ENCODE measurements at places on chromosomes 3 and 15. TPM values are rescaled to one million over a fixed set of nuclear protein-coding genes. Genes with fewer than 3 reads are reported as not detected.
A peak's percentile ranks its signal among the peaks of the same experiment; 100 is the strongest.

MAGEL2 gene
- polyA plus RNA-seq = 0.29 TPM

DNA sequence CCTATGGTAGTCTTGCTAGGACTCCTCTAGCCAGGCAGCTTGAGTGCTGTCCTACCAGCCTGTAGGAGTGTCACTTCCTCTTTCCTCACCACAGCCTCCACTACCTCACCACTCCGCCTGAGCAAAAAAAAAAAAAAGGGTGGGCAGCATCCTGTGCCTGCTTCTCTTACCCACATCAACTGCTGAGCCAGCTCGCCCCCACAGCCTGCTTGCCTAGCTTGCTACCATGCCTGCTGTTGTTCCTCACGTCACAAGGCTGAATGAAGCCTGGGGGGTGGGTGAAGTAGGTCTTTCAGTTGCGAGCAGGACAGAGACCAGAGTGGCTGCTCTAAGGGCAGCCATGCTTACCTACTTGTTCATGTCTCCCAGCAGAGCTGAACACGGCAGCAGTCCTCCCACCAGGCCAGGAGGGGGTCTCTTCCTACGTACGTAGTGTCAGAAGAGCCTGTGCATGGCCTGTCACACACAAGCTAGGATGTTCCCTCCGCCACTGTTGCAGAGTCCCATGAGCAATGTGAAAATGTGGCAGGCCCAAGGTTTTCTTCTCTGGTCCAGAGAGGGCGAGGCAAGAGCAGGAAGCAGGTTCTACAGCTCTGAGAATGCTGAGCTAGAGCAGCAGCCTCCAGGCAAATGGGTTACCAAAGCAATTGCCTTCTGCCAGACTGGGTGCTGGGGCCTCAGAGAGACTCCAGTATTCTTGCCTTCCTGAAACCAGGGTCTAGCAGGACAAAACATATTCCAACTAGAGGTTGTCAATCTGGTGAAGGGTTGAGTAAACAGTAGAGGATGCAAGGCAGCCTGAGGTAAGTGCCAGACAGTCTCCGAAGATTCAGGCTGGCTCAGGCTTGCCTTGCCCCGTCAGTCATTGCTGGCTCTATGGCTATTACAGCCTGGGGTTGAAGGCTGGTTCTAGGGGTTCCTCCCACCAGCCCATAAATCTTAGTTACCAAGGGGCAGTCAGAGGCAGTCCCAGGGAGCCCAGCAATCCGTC is 8.1 kb downstream of the PPM1M start:
- DNase-seq = no peak

CD86 gene
- polyA plus RNA-seq = not detected

- DNase-seq = no peak
These were observed 54.4 kb downstream of the INO80 start for GRCh38 chr15:41061667-41062066.

DNA sequence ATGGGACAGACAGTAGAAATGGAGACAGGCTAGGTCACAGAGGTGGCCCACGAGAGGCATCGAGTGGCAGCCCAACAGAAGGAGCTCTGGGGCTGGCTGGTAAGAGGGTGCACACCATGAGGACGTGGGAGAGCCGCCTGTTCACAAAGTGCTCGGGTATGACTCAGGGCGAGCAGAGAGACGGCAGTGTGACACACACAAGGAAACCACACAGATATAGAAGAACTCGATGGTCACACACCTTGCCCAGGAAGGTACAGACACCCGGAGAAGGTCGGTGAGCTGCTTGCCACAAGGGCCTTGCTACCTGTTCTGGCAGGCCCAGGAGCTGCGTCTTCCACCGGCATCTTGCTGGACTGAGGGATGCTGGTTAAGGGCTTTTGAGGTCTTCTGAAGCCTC is 50.2 kb downstream of the CA12 start:
- DNase-seq = peak; percentile 43

DNA sequence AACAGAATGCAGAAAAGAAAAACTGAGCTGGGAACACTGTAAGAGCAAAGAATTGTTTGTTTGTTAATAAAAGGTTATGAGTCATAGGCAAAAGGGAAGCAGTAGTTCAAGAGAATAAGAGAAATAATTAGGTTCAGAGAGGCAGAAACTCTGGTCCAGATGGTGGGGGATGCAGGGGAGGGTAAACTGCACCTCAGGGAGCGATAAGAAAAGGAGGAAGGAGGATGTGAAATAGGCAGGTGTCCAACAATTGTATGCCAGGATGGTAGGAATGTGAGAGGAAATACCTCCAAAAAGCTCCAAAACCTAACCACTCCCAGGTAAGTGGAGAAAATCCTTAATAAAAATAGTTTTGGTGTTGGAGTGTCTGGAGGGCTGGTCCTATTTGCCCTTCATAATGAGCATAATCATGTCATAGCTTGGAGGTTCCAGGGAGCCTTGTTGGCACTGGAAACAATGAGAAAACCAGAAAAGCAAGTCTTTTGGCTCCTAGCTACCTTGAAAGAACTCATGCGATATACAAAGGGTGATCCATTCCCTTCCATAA is 405.4 kb upstream of the TBL1XR1 start:
- peak; percentile 31 for DNase-seq

CYP1A2 gene
- not detected for polyA plus RNA-seq

GRCh38 chr3:169077394-169077906 is 586.1 kb downstream of the MECOM start:
- no peak for DNase-seq

DNA sequence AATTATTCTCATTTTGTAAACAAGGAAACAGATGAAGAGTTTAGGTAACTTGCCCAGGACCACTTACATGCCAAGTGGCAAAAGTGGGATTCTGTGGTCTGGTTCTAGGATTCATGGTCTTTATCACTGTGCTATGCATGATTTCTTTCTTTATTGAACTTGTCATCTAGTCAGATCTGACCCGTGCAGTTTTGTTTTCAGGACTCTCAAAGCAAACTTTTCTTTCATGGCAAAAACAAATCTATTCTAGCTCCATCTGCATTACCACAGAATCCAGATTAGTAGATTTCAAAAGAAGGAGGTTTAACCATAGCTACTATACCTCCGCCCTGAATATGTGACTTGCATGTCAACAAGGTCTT is 404.4 kb downstream of the PTPRG start:
- no peak for DNase-seq

GABRR3 gene
- polyA plus RNA-seq = not detected

SHC4 gene
- 0.91 TPM for polyA plus RNA-seq

GRCh38 chr3:187077537-187077936 is 61.8 kb downstream of the RPL39L start:
- DNase-seq = no peak

DNA sequence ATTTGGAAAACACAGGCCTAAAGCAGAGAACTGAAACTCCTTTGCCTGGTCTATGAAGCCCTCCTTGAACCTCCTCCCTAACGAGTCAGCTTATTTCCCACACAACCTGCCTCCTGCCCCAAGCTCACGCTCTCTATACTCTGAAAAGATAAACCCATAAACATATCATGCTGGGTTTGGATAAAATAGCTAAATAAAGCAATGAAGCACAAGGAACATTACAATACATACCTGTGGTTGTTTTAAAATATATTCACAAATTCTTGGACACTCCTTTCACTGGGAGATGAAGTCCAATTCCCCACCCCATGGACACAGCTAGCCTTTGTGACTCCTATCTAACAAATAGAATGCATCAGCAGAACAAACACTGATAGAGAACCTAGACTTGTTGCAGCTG is 98.2 kb downstream of the PLCH1 start:
- no peak for DNase-seq
